ENCODE measurements at places on chromosomes 13 and 19. TPM values are rescaled to one million over a fixed set of nuclear protein-coding genes. Genes with fewer than 3 reads are reported as not detected.

DNA sequence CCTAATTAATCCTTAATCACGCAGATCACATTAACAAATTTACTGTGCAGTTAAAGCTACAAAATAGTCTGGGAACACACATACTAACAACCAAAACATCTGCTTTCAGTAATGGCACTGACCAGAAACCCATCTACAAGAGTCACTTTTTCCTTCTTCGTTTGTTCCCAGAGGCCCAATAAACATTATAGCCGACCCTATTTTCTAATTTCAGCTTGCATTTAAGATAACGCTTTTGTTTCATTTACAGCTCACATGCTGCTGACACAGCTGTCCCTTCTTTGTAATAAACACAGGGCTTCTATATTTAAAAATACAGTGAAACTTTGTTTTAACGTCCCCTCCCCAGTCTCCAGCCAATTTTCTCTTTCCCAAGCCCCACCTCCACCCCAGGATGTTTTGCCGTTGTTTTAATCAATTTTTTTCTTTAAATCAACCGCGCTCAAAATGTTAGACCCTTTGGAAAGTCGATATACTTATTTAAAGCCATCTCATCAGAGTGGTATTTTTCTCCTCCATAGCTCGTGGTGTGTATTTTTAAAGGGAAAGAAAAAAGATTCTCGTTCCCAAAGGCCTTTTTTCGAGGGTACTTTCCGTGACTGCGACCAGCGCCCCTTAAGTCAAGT is 1.7 kb upstream of the WBP4 start:
- no peak for DNase-seq

CIC gene
- 28.1 TPM for total RNA-seq

DNA sequence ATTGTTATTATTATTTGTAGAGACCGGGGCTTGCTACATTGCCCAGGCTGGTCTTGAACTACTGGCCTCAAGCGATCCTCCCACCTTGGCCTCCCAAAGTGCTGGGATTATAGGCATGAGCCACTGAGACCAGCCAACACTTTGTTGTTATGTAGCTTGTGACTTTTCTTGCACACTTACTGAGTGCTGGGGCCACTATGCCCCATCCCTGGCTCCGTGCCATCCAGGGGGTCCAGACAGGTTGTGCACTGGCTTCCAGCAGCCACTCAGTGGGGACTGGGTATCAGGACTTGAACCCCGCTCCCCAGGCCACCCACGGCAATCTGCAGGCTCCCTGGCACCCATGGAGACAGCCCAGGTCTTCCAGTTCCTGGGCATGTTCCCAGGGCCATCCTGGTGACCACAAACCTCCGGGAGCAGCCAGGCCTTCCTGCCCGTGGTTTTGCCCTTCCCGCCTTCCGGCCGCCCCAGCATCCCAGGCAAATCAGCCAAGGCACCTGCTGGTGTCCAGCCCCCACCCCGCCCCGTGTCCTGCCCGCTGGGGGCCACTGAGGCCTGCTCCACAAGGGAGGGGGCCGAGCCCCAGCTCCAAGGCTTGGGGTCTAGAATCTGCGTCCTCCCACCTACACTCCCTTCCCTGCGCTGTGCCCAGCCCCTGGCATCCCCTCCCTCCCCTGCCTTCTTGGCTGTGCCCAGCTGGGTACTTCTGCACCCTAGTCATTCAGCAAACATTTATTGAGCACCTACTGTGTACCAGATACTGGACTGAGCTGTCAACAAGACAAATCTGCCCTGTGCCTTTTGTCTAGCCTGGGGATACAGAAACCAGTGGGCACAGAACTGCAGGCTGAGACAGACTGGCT is 23.7 kb upstream of the SEMA6B start:
- no peak for DNase-seq

B3GNT3 gene
- total RNA-seq, result not detected

GRCh38 chr13:50425772-50426171 is 410.5 kb downstream of the KCNRG start:
- no peak for DNase-seq

DNA sequence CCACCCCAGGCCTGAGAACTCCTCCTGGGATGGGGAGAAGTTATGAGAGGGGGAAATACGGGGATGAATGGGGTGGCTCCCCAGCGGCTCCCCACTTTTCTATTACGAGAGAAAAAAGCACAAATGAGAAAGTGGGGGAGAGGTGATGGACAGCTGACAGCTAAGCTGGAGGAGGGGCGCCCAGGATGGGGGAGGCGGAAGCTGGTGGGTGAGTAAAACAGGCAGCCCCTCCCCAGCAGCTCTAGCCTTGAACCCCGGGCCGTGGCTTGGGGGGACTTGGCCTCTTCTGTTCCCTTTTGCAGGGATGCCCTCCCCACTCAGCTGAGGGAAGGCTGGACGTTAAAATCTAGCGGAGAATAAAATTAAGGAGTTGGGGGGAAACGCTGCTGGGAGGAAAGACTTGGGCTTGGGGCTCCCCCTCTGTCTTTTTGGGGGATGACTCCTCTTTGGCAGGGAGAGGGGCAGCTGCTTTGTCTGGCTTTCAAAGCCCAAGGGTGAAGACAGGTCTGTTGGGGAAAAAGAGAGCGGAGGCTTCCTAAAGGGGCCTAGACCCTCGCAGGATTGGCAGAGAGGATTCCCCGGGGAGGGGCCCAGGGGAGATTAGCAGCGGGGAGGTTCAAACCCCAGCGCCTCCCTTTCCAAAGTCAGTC is 1.4 kb upstream of the SAMD1 start:
- peak; percentile 47 for DNase-seq

GRCh38 chr19:38564981-38565690 is 52.6 kb downstream of the MAP4K1 start:
- DNase-seq, result peak; percentile 41

TJP3 gene
- total RNA-seq, result 32.5 TPM

DNA sequence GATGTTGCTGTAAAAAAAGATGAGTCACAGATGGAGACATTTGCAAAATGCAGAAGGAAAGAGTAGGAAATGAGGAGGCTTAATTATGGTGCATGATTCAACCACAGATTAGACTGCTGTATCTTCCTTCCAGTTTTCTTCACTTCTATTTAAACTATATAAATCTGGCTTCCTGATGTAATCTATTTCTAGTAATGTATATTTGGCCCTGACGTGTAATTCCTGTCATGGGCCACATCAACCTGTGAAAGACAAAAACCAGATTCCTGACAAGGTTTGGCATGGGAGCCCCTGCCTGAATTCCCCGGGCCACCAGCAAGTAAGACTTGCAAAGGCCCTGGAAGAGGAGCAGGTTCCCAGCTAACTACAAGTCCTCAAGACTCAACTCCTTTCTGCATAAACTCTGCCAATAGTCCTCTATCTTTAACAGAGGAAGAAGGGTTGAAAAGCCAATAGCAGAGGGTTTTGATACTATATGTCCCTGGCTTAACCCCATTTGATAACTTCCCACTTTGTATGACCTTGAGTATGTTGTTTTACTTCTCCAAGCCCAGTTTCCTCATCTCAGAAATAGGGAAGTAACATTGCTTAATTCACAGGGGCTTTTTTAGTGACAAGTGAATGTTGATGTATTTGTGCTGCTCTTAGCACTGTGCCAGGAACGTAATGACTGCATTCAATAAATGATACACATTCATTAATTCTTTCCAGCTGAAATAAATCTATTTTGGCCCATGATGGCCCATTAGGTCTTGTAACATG is 172.7 kb downstream of the SPRY2 start:
- no peak for DNase-seq

GRCh38 chr13:44763615-44764301 is 187.6 kb upstream of the TSC22D1 start:
- no peak for DNase-seq

DNA sequence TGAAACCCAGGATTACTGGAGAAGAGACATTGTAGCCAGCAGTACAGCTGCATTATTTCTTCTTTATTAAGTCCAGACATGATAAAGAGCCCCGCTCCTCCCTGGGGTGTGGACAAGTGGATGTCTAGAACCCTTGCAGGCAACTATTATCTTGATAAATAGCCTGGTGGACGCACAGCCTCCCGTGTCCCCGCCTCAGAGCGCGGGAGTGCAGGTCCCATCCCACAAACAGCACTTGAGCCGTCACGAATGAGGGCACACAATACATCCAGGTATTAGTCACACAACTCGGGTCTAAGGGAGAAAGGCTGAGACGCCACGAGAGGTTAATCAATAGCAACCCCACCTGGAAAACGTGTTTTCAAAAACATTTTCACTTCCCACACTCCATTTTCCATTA is 213.2 kb upstream of the SOX1 start:
- no peak for DNase-seq

CBY2 gene
- not detected for total RNA-seq

- DNase-seq, result no peak
Observed at GRCh38 chr13:37602733-37603381, 4.3 kb upstream of the POSTN start.

- DNase-seq, result no peak
Observed at GRCh38 chr13:76000131-76000530, 364.0 kb downstream of the LMO7 start.

DNA sequence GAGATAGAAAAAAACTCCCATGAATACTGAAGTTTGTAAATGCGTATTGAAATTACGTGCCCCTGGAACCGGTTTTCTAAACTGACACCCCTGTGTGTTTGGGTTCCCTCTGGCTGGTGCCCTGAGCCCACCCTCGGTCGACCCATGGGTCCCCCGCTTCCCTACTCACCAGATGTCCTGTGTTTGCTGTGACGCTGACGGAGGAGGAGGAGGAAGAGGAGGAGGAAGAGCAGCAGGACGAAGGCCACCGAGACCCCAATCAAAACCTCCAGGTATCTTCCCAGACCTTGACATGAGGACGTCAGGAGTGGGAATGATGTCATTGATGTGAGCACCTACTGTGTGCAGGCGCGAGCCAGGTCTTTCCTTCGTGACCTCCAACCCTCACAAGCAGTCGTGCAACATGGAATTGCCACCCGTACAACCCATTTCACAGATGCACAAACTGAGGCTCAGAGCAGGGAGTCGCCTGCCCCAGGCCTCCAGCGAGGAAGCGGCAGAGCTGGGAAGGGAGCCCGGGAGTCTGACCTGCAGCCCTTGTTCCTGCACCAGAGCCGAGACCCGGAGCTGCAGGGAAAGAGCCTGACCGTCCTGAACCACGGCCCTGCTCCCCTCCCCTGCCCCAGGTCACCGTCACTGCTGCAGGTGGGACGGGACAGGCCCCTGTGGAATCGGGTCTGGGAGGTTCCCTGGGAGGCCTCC is 3.7 kb downstream of the LILRB3 start:
- DNase-seq, result no peak

DNA sequence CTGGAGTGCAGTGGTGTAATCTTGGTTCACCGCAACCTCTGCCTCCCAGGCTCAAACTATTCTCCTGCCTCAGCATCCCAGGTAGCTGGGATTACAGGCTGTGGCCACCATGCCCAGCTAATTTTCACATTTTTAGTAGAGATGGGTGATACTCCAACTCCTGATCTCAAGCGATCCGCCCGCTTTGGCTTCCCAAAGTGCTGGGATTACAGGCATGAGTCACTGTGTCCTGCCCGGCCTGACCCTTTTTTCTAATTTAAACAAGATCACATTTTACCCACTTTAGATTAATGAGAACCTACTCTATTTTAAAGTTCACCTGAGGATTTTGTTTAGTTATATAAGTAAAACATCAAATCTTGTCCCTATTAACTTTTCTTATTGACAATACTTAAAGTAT is 91.8 kb upstream of the POSTN start:
- no peak for DNase-seq

DNA sequence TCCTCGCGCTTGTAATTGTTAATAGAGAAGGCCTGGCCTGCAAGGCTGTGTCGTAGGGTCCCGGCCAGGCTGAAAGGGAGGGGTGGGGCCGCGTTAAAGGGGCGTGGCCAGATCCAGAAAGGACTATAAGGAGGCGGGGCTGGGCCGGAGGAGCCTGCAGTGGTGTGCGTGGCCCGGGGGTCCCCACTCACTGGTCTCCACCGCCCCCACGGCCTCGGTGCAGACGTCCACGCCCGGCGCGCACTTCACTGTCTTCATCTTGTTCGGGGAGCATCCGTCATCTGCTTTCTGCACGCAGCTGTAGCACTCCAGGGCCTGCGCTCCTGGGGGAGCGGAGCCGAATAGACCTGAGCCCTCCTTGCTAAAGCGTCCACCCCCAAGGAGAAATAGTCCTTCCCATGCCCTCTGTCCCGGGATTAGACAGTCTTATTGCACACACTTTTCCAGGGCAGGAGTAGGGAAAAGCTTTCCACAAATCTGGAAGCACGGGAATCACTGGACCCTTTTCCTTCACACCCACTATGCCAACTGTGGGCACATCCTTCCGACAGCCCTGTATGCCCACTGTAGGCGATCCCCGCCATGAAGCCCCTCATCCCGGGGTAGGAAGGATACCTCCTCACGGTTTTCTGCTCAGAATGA is 1.2 kb downstream of the LYPD3 start:
- peak; percentile 84 for DNase-seq

- DNase-seq, result no peak
Observed at GRCh38 chr13:43792076-43792881, 5.5 kb upstream of the ENOX1 start.

PDE4C gene
- total RNA-seq, result 0.62 TPM

- peak; percentile 84 for DNase-seq
Observed at GRCh38 chr13:20160306-20161274, at the start of gene GJA3. GJA3 (minus strand) TSS chr13:20161052; CDS start chr13:20143288, 17,764 bp downstream.

GRCh38 chr19:39129116-39129515 is 3.5 kb downstream of the PAK4 start:
- DNase-seq, result no peak

GRCh38 chr13:85601526-85601925 is 197.7 kb downstream of the SLITRK6 start:
- DNase-seq, result no peak

GRCh38 chr19:5563935-5564612 is 3.7 kb downstream of the TINCR start:
- DNase-seq, result no peak

- no peak for DNase-seq
Observed at GRCh38 chr13:55613429-55614187, 1527.1 kb upstream of the PRR20A start.

SIGLEC8 gene
- total RNA-seq, result not detected

PROZ gene
- not detected for total RNA-seq

GRCh38 chr19:49438261-49438660 is 3.1 kb downstream of the SLC17A7 start:
- DNase-seq, result no peak

GRCh38 chr19:51550848-51551672 is 19.6 kb upstream of the SIGLEC6 start:
- DNase-seq, result no peak

DNA sequence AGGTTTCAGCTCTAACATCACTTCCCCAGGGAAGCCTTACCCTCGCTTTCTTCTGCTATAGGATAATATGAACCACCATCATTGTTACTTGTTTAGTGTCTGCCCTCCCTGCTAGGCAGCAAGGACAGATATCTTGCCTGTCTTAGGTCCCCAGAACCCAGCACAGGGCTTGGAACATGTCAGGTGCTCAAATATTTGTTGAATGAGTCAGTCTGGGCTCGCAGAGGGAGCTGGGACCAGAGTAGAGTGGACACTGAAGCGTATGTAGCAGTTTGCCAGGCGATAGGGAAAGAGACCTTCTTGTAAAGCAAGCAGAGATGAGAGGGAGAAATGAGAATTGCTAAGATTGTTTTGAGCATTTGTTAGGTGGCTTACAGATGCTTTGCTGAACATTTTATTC is 11.7 kb downstream of the BCKDHA start:
- no peak for DNase-seq

SLC17A7 gene
- 1.4 TPM for total RNA-seq

All from neural progenitor cell (in vitro differentiated cells).